ENCODE measurements at places on chromosomes 2 and 18. TPM values are rescaled to one million over a fixed set of nuclear protein-coding genes. Genes with fewer than 3 reads are reported as not detected.

The COLEC12 gene
- total RNA-seq = 2.0 TPM

GRCh38 chr2:171741189-171741588 lies 53.9 kb downstream of the DYNC1I2 start:
- no peaks in the 10 kb centered on the region for H3K27me3 ChIP-seq
- no peak overlapping the region for H3K4me3 ChIP-seq
- H3K27ac ChIP-seq = no peak overlapping the region
- H3K36me3 ChIP-seq = peaks cover 18% of the 10 kb centered on the region

GRCh38 chr2:176599796-176600485 lies 330.7 kb downstream of the MTX2 start:
- H3K4me3 ChIP-seq = no peak overlapping the region
- H3K27me3 ChIP-seq = peaks cover 58% of the 10 kb centered on the region
- H3K4me1 ChIP-seq = no peaks in the 10 kb centered on the region
- DNase-seq = no peak

DNA sequence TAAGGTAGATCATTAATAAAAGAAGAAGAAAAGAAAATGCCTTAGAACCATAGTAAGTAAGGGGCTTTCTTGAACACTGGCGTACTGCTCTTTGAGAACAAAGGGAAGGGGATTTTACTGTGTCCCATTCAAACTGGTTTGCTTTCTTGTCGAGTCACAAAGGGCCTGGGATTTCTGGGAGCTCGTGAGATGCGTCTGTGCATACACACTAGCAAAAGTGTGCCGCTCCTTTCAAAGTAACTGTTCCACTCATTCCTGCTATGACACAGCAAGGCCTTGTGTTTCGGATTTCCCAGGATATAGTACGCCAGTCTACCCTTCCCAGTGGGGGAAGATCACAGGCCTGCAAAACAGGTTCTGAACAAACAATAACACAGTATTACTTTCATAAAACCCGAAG lies 93.0 kb downstream of the KCTD18 start:
- peak overlapping the region; percentile 35 for H3K4me3 ChIP-seq
- DNase-seq = peak; percentile 13
- H3K27ac ChIP-seq = peak overlapping the region; percentile 98
- H3K27me3 ChIP-seq = no peaks in the 10 kb centered on the region
- H3K4me1 ChIP-seq = peaks cover 47% of the 10 kb centered on the region

DNA sequence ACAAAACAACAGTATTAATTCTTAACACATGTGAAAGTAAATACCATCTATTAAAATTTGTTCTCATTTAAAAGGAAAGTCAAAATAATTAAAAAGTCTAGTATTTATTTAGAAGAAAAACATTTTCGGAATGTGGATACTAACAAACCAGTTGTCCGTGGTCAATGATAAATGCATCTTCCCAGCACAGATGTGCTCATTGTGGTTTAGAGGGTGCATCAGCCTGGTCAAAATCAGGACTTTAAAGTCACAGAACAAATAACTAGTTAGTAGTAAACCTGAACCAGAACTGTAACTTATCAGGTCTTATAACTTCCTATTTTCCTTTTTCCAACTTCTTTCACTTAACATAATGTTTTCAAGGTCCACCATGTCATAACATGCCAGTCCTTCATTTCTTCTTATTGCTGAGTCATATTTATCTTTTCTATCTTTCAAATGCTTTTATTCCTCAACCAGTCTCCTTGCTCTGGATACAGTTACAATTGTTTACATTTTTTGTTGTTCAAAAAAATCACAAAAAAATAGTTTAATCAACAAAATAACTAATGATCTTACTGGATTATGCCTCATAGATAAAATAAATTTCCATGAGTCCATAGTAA lies 55.8 kb downstream of the ID2 start:
- no peak overlapping the region for H3K27ac ChIP-seq
- no peak overlapping the region for H3K4me3 ChIP-seq
- H3K27me3 ChIP-seq = no peaks in the 10 kb centered on the region
- peaks cover 14% of the 10 kb centered on the region for H3K36me3 ChIP-seq

DNA sequence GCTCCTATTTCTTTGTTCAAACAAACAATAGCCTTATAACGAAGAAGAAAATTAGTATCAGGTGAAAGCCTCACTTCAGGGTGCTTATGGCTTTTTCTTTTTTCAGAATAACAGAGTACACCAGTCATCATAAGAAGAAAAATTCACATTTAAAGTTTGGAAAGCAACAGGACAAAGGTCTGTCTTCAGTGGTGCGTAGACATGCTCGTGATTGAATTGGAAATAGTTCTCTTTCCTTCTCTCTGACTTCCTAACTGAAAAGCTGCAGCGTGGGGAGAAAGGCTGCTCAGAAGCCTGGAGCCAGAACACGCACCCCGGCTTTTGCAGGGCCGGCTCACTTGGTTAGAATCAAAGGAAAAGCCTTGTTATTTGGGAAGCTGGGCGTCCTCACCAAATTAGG lies 127.6 kb upstream of the ZNF516 start:
- H3K36me3 ChIP-seq = no peaks in the 10 kb centered on the region
- H3K4me3 ChIP-seq = peak overlapping the region; percentile 74
- peaks cover 54% of the 10 kb centered on the region for H3K4me1 ChIP-seq
- H3K27ac ChIP-seq = peak overlapping the region; percentile 68
- H3K27me3 ChIP-seq = no peaks in the 10 kb centered on the region

DNA sequence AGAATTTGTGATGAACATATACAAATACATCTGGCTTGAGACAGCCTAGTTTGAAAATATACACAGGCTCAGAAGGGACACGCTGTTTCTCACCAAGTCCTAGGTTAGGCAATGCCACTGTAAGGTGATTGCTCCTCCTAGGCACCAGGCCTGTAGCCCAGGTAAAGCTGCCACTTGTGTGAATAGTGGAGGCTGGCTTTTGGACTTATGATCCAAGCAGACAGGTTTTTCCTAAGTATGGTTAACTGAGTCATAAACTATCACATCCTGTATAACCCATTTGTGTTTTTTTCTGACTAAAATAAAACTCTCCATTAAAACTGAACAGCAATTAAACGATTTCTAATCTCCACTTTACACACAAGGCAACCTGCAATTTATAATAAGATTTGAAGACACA lies 81.0 kb downstream of the SEMA4F start:
- H3K36me3 ChIP-seq = peaks cover 6% of the 10 kb centered on the region
- H3K4me3 ChIP-seq = no peak overlapping the region
- DNase-seq = no peak
- peaks cover 4% of the 10 kb centered on the region for H3K27me3 ChIP-seq

DNA sequence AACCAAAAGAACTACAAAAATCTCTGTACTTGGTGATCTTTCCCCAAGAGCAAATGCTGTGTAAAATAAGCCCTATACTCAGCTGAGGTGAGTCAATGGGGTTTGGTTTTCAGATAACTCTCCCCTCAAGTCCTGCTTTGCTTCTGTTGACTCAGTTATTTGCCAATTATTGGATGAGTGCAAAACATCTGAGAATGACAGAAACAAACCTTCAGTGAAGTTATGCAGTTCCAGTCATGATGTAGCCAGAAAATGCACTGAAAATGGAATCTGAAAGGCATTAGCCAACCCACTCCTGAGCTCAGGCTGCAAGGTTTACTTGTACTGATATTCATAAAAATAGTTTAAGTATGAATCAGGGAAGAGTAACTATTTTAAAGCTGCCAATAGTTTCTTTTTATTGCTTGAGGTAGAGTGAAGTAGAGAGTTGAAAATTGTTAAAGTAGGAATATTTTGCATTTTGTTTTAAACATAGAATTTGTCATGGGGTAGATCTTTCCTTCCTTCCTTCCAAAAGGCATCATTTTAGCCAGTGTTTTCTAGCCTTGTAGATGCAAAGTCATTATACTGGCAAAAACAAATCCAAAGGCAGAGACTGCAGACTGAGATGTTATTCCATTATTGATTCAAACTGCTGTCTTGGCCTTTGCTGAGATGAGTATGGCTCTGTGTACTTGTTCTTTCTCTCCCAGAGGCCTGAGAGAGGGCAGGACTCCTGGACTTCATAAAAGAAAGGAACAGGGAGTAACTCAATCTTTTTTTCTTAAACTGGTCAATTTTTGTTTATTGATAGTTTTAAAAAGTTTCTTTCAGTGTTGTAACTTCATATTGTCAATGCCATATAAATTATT lies 215.3 kb downstream of the RND3 start:
- H3K4me3 ChIP-seq = no peak overlapping the region
- peaks cover 19% of the 10 kb centered on the region for H3K4me1 ChIP-seq
- H3K27ac ChIP-seq = no peak overlapping the region
- H3K36me3 ChIP-seq = peaks cover 8% of the 10 kb centered on the region
- no peak for DNase-seq

- H3K36me3 ChIP-seq = no peaks in the 10 kb centered on the region
- DNase-seq = no peak
- no peak overlapping the region for H3K4me3 ChIP-seq
- no peak overlapping the region for H3K27ac ChIP-seq
- H3K27me3 ChIP-seq = peaks cover 27% of the 10 kb centered on the region
These were observed 50.4 kb upstream of the BZW1 start for GRCh38 chr2:200761266-200761665.
